ENCODE measurements at places on chromosomes 7 and 10.

DNA sequence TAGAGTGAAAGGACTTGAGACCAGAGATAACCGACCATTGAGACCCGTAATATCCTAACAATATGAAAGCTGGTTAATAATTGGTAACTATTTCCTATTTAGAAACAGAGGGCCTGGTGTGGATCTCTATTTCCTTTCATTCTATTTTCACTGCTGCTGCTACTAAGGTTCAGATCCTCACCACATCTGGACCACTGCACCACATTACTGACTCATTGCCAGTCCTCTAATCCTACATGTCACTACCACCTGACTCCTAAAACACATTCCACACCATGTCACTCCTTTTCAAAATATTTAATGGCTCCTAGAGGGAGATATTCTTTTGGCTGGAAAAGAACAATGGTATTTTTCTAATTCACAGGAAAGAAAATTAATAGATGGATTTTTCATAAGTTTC lies 6.4 kb downstream of the USP54 start:
- DNase-seq = no peak

- peak; percentile 80 for DNase-seq
Measured at GRCh38 chr7:35036361-35037171, 719 bp downstream of the DPY19L1 start.

GRCh38 chr7:16816824-16817223 lies 12.0 kb upstream of the AGR2 start:
- DNase-seq = no peak

DNA sequence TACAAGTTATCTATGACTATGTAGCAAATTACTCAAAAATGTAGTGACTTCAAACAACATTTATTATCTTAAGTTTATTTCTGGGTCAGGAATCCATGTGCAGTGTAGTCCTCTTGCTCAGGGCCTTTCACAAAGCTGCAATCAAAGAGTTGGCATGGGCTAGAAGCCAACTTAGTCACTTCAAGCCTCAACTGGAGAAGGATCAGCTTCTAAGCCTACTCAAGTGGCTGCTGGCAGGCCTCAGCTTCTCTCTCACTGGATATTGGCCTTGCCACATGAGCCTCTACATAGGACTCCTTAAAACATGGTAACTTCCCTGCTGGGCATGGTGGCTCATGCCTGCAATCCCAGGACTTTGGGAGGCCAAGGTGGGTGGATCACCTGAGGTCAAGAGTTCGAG lies 5.0 kb upstream of the NFE2L3 start:
- no peak for DNase-seq

DNA sequence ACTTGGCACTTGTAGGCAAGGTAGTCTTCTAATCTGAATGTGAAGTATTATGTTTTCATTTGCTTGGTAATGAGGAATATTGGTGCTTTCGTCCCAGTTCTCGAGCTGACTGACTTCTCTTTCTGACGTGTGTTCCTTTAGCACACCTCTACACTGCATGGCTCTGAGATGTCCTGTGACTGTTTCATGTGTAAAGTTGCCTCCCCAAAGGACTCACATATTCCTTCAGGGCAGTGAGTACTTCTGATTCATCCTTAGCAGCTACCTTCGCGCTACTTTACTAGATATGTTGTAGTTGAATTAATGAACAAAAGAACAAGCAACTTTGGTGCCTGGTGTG lies 113.7 kb downstream of the EGFR start:
- no peak for DNase-seq

GRCh38 chr7:39622609-39623008 lies 763 bp upstream of the RALA start:
- DNase-seq = no peak

GRCh38 chr10:96596422-96597407 lies 9.9 kb upstream of the TM9SF3 start:
- no peak for DNase-seq

DNA sequence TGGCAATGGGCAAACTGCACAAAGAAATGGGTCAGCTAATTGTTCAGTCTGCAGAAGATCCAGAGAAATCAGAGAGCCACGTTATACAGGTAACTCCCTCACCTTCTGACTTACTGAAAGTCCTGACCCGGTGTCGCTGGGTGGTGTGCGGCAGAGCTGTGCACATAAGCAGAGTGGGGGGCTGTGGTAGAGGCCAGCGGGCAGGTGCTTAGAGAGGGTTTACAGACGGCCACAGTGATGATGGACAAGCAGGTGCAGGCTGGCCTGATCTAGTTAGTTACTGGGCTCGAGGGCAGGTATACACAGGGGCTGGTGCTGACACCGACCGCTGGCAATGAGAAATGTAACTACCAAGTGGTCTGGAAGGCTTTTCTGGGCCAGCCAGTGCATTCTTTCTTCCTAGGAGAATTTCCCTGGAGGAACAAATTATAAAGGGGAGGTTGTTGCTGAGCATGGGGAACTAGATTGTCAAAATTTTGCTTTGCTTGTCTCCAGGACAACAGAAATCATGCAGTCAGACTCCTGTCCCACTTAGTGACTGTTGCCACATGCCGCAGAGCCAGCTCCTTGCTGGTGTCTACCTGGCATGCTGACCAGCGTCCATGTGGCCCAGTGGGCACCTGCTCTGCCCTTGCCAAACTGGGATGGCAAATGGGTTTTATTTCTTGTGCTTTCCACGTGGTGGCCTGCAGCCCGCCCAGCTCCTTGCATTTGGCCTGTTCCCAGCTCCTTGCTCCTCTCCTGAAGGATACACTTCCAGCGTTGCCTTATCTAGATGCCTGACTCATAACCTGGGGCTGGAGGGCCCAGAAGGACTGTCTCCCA lies 28.8 kb downstream of the DENND10 start:
- no peak for DNase-seq

DNA sequence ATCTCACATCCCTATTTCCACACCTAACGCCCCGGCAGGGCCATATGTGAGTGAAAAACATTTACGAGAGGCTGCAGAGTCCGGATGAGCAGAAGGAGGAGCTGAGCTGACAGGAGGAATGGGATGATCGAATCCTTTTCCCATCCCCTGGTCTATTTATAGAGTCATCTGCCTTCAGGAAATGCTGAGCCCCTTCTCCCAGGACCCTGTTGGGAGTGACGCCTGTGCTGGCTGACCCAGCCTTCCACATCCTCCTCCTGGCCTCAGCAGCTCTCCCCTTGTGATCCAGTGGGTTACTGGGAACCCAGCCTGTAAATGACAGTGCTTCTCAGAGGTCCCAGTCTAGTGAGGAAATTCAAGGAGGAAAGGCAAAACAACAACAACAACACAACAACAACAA lies 16.6 kb downstream of the DENND2A start:
- DNase-seq = no peak

DNA sequence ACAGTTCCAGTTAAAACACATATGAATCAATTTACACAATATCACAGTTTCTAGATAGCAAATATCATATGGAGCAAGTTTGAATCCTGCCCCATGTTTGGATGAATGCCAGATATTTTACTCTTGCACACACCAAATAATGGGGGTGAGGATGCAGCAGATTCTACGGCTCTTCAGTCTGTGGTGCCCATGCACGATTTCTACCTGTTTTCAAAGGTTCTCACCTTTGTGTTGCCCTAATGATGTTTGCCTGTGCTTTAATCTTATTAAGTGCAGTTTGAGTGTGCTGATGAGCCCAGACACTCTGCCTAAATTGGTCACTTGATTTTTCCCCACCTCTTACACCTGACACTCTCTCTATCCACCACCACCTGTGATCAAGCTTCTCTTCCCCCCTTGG lies 119.6 kb downstream of the NPY start:
- no peak for DNase-seq

DNA sequence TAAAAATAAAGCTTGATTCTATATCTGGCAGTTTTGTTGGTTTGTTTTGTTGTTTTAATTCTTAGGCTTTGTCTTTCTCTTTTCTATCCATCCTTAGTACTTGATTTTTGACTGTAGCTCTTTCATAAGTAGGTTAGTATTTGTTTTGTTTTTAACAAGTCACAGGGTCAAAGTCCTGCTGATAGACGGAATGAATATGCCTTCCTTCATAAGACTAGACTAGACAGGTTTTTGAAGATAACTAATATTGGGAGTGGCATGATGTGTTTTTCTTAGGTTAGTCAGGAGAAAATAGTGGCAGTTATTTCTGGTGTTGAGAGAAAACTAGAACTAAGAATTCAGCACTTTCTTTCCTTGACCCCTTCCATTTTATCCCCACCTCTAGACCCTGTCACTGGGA lies 50.4 kb downstream of the CASD1 start:
- no peak for DNase-seq

GRCh38 chr10:89207181-89207800 lies at the start of gene CH25H:
CH25H (minus strand) TSS chr10:89207317; CDS start chr10:89207292, 25 bp downstream.
- peak; percentile 74 for DNase-seq

DNA sequence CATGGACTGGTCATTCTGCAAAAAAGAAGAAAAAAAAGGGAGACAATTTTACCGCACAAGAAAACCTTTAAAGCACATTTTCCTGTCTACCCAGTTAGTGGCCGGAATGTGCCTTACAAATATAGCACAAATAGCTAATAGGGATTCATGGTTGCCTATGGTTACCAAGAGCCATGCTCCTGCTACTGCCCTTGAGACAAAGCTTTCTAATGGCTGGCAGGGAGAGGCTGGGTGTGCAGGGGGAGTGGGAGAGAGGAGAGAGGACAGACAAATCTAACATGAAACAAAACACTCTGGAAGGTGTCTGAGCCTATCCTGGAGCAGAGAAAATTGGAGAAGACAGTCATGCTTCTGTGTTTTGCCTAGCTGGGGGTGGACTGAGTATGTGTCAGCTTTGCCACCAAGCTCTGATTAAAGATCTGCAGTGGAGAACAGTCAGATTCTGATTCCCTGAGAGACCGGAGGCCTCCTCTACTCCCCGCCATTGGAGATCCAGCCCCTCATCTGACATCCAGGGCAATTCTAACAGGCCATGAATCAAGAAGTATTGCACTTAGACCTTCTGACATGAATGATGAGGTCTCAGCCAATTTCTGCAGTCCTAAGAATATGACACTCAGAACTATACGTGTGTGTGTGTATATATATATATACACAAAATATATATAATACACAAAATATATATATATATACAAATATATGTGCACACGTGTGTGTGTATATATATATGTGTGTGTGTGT lies 80.2 kb downstream of the PRTFDC1 start:
- peak; percentile 26 for DNase-seq

DNA sequence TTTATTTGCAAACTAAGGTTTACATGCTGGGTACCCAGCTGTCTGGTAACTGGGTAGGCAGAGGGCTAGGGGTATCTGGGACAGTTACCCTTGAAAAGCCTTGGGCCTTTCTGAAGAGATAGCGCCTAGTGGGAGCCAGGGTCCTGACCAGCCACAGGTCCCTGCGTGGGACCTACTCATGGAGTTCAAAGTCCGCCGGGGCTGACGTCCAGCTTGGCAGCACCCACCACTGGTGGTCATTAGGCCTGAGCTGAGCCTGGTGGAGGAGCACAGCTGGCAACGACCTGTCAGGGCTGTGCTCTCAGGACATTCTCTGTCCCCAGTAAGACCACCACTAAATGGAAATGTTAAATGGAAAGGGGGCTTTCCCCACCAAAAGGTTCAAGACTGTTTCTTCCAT lies 20.0 kb downstream of the GUSB start:
- no peak for DNase-seq

GRCh38 chr10:101986624-101986971 lies 69.4 kb downstream of the ARMH3 start:
- DNase-seq = no peak

DNA sequence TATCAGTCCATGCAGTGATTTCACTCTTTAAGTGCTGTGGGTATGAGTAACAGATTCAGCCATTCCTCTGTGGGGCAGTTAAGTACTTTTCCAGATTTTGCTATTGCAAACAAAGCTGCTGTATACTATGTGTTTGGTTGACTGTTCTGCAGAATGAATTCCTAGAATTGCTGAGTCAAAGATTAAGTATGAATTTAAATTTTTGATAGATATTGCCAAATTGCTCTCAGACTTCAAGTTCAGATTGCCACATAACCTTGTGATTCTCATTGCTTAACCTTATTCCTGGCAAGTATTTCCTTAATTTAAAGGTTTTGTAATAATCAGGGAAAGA lies 21.6 kb upstream of the SAR1A start:
- DNase-seq = no peak

GRCh38 chr10:129046065-129046681 lies 420.9 kb upstream of the MGMT start:
- DNase-seq = no peak

GRCh38 chr10:53601260-53601875 lies 828.8 kb upstream of the MBL2 start:
- no peak for DNase-seq

DNA sequence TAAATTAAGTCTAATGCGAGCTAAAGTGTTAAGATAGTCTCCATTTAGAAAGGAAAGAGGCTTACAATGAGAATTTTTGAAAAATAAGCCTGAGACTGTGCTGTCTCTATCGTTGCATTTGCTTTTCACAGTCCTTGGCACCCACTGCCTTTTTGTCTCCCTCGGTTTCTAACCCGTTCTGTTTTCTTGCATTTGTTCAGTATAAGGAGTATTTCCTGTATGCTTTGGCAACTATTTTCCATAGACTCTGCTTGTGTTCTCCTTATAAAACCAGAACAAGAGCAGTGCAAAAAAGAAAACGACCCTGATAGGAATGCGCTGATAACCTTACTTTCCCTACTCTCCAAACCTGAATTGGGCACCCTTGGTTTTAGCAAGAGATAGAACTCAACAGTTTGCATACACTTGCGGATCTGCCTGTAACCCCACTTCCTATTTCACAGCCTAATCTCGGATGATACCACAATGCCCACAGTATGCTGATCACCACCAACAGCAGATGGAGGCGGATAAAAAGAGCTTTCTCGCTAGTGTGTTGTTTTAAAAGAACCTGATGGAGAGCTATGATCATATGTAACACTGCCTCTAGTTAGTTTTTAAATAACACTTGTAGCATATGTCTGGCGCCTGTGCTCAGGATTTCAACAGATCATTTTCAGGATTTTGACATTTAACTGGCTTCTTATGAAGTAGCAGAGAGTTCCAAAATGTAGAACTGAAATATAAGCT lies 1.6 kb upstream of the ARHGAP12 start:
- DNase-seq = no peak

- no peak for DNase-seq
Measured at GRCh38 chr7:109322833-109323232, 753.2 kb downstream of the DNAJB9 start.

DNA sequence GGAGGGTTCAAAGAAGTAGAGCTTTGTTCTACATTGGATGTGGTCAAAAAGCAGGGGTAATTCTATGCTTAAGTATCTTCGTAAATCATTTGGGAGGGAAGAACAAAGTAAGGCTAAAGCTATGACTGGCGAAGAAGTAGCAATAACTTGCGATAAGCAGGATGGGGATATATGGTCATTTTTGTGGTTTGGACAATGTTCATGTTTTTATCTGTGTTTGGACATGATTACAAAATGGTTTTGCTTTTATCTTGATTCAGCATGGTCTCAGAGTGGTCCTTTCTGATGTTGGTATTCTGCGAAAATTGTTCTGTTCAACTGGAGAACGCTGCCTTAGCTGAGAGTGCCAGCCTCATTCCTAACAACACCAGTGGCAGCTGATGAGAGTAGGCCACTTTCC lies 208.8 kb downstream of the SEMA3A start:
- DNase-seq = no peak

Measured in kidney (tissue), 22 donors.